ENCODE measurements at places on chromosomes 1 and 21.

GRCh38 chr1:170355267-170355801 is 176.6 kb upstream of the GORAB start:
- no peak for DNase-seq

DNA sequence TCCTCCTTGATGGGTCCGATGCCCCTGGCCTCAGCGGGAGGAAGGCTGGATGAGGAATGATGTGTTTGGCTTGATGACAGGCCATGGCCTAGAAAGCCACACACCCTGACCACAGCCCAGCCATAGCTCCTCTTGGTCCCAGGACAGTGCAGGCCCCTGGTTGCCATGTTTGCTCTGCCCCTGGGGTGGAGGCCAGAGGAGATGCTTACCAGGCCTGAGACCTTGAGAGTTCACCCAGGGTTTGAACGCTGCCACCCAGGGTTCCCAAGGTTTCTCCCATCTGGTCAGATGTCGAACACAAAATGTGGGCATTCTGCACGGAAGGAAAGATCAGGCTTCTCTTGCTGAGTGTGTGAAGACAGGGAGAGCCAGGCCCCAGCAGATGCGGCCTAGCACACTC is 2.6 kb downstream of the C1orf226 start:
- no peak for DNase-seq

GRCh38 chr1:50275566-50275965 is 147.7 kb downstream of the DMRTA2 start:
- no peak for DNase-seq

- DNase-seq, result no peak
These were observed 12.6 kb upstream of the PCBP3 start for GRCh38 chr21:45630876-45631275.

DNA sequence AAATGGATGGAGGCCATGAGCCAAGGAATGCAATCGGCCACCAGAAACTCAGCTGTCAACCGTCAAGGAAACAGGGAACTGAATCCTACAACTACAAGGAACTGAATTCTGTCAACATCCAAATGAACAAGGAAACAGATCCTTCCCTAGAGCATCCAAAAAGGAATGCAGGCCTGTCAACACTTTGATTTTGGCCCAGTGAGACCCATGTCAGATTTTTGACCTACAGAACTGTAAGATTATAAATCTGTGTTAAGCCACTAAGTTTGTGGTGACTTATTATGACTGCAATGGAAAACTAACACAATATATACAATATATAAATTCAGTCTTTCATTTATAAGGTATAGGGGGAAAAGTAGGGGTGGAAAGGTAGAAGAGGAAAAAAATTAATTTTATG is 55.3 kb downstream of the SHCBP1L start:
- no peak for DNase-seq

- DNase-seq, result no peak
These were observed 8.6 kb downstream of the AVPR1B start for GRCh38 chr1:206108635-206109034.

- no peak for DNase-seq
These were observed 28.5 kb upstream of the RLF start for GRCh38 chr1:40132383-40133311.

GRCh38 chr1:166170075-166170474 is 3.3 kb upstream of the FAM78B start:
- no peak for DNase-seq

DNA sequence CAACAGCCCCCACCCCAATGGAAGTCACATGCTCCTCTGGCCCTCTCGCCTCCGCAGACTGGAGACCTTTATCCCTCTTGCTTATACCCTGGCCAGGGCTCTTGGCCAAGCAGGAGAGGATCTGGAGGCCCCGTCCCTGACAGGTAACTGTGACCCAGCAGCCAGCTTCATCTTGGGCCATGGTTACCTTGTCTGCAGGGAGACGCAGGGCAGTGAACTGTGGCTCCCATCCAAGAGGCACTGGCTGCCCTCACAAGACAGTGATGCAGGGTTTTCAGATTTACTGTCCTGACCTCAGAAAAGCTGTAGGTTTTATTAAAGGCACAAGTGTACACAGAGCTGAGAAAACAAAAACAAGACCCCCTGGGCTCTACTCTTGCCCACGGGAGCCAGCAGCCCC is 96.7 kb upstream of the KLHDC7A start:
- no peak for DNase-seq

GRCh38 chr1:175576865-175577264 is 166.5 kb downstream of the TNR start:
- DNase-seq, result no peak

GRCh38 chr1:209534496-209535250 is 48.8 kb upstream of the CAMK1G start:
- no peak for DNase-seq

DNA sequence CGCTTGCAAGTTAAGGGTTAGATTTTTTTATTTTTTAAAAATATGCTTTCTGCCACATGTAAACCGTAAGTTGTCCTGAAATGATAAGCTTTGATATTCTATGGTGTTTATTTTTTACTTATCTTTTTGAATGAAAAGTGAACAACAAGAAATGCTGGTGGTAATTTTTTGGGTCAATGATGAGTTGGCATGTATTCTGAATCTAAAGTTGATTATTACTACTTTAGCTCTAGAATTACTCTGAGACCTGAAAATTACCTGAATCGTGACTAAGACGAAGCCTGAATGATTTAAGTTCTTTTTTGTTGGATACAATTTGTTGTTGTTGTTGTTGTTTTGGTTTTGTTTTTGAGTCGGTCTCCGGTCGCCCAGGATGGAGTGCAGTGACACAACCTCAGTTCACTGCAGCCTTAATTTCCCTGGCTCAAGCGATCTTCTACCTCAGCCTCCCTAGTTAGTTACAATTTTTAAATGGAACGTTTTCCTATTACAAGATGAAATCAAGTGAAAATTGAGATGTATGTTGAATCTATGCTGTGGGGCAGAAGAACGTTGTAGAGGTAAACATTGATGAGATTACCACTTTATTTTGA is 941 bp downstream of the RABGGTB start:
- no peak for DNase-seq

DNA sequence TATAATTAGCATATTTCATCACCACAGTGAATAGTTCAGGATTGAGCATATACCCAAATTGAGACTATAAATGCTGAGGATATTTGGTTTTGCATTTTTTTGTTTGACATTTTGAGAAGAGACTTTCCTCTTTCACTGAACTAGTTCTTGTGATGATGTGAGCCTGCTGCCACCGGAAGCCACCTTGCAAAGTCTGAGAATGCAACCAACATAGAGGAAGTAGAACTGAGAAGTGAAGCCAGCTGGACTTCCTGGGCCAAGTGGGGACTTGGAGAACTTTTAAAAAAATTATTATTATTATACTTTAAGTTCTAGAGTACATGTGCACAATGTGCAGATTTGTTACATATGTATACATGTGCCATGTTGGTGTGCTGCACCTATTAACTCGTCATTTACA is 102.3 kb downstream of the RPE65 start:
- DNase-seq, result no peak

DNA sequence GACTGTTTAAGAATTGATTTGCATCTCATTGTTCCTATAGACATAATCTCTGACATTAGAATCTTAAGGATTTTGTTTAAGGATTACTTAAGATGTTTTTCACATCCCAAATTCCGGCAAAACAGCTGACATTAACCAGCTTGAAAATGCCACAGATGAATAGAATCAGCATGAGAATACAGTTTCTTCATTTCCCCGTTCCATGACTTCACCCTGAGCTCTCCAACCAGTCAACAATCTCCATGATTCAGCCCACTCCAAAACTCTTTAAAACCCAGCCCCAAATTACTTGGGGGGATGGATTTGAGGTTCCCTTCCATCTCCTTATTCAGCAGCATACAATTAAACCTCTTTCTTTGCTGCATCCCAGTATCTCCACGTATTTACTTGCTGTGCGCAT is 201.0 kb downstream of the LYPLAL1 start:
- no peak for DNase-seq

DNA sequence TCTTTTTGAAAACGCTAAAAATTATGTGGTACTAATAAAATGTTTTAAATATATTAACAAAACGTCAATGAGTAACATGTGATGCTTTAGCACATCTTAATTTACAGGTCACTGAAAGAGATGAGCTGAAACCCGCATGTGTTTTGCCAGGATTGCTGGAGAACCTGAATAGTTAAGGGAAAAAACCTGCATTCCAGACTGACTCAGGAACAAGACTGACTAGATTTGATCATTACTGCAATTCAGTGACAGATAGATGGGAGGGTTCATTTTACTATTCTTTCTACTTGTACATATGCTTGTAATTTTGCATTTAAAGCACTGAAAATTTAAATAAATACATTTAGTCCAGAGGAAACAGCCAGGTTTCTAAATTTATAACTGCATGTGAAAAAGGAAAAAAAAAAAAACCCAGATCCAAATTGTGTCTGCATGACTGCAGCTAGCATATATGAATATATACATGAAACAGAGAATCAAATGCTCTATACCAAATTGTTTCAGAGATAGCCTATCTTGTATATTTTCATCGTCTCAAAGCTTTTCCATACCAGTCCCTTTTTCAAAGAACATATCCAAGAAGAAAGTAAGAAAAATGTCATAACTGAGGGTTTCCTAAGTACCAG is 71.7 kb downstream of the APP start:
- no peak for DNase-seq

GRCh38 chr21:14685568-14685967 is 139.5 kb upstream of the SAMSN1 start:
- DNase-seq, result no peak

DNA sequence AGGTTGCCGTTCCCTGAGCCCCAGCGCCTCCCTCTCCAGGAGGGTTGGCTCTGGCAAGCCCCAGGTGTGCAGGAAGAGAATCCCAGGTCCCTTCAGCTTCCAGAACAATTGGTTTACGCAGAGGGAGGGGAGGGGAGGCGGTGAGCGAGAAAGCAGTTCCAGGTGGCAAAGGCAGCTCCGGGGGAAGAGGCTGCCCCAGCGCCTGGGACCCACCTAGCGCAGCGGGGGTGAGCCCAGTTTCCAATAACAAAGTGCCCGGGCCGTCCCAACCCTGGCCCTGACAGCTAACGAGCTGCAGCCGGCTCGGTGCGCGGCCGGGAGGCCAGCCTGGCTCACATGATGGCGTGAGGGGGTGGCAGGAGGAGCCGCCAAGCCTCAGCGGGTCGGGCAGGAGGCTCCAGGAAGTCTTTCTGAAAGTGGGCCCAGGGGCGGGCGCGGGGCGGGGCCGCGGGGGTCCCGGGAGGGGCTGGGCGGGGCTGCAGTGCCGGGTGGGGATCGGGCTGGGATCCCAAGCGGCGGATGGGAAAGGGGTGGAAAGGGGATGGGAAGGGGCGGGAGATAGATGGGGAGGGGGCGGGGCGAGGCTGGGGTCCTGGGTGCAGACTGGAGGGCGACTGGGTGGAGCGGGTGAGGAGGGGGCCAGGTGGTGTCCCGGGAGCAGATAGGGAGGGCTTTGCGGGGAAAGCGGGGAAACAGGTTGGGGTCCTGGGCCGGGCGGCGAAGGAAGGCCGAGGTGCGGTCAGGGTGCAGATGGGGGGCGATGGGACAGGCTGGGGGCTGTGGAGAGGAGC is 22.8 kb downstream of the DHRS3 start:
- no peak for DNase-seq

- no peak for DNase-seq
These were observed 33.2 kb downstream of the RGS13 start for GRCh38 chr1:192669174-192669573.

DNA sequence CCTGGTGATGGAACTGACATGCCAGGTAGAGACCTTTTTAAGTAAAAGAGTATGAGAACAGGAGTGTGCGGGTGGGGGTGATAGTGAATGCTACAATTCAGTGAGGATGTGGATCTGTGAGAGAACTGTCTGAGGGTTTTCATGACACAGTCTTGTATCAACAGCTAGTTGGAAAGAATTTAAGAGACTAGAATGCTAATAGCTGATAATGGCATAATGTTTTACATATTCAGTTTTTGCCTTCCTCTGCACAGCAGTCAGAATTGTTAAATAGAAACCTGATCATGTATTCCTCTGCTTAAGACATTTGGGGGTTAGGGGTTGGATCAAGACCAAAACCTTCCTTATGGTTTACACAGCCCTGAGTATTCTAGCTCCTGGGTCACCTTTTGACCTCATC is 152.8 kb upstream of the ZRANB2 start:
- no peak for DNase-seq

GRCh38 chr1:24126018-24126671 is 14.2 kb upstream of the MYOM3 start:
- no peak for DNase-seq

DNA sequence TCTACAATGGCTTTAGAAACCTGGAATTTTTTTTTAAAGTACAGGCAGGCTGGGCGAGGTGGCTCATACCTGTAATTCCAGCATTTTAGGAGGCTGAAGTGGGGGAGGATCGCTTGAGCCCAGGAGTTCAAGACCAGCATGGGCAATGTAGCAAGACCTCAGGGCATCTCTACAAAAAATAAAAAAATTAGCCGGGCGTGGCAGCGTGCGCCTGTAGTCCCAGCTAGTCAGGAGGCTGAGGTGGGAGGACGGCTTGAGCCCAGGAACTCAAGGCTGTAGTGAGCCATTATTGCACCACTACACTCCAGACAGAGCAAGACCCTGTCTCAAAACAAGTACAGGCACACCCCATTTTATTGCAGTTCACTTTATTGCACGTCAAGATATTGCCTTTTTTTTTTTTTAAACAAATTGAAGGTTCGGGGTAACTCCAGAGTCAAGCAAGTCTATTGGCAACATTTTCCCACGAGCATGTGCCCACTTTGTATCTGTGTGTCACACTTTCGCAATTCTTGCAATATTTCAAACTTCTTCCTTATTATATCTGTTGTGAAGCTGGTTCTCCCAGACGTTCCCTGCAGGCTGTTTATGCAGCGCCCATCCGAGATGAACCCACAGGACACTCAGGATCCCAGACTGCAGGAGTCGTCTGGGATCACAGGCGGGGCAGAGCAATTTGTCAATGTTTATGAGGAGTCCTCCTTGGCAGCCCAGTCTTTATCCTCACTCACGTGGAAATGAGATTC is 4.7 kb downstream of the HES2 start:
- DNase-seq, result no peak

- DNase-seq, result no peak
These were observed 147.1 kb downstream of the PGBD5 start for GRCh38 chr1:230278871-230279582.

DNA sequence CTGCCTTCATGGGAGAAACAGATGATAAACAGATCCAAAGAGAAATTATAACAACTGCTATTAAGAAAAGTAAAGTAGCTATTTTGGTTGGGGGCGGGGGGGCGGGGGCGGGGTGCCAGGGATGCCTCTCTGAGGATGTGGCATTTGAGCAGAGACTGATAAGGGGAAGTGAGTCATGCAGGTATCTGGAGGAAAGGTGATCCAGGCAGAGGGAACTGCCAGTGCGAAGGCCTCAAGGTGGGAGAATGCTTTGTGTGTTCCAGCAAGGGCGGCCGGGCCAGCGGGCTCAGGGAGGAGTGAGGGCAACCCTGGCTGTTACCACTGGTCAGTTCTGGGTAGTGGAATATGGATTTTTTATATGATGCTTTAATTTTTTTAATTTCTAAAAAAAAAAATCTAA is 7.0 kb upstream of the TNFRSF1B start:
- no peak for DNase-seq

GRCh38 chr1:221720545-221720944 is 21.3 kb downstream of the DUSP10 start:
- DNase-seq, result no peak

GRCh38 chr21:33975548-33976081 is 60.0 kb upstream of the ATP5PO start:
- DNase-seq, result peak; percentile 41

Measured in stimulated activated CD8-positive, alpha-beta memory T cell treated with anti-CD3 and anti-CD28 coated beads, Interleukin-15, amount 100 ng/mL, for 4 hours (primary cell).